Omental fat pad (tissue), 4 donors: ENCODE measurements at places on chromosomes 4 and X. TPM values are rescaled to one million over a fixed set of nuclear protein-coding genes. Genes with fewer than 3 reads are reported as not detected.

- DNase-seq: no peak
These were observed 839 bp downstream of the STK26 start for GRCh38 chrX:132023896-132024386.

- no peak for DNase-seq
These were observed 73.1 kb downstream of the PACRGL start for GRCh38 chr4:20773144-20773997.

- DNase-seq: no peak
These were observed 142.5 kb upstream of the TTC29 start for GRCh38 chr4:147088146-147088545.

The RPS6KA6 gene
- 1.8 TPM for total RNA-seq

DNA sequence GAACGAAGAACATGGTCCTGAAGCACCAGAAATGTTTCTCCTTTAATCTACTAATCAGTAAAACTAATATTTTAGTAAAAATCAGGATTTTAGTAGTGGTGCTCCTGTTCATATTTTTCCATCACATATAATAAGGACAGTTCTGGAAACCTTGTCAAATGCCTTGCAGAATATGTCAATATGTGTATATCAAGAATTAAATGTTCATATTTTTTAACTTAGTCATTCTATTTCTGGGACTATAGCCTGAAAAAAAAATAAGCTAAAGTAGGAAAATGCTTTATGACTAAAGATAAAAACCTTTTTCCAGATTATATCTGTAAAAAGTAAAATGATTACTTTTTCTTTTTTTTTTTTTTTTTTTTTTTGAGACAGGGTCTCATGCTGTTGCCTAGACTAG is 65.1 kb downstream of the MAB21L2 start:
- no peak for DNase-seq

DNA sequence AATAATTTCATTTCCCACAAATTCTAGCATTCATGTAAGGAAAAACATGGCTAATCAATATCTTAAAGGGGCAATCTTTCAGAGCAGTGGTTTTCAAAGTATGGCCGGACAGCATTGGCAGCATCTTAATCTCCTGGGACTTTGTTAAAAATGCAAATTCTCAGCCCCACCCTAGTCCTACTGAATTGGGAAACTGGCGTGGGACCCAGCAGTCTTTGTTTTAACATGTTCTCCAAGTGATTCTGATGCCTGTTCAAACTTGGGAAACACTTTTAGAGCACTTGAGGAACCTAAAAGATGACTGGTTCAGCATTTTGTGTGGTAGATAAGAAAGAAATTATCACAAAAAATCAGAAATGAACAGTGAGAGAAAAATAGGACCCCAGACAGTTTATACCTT is 65.7 kb downstream of the ZFX start:
- DNase-seq: no peak

The PPEF1 gene
- total RNA-seq: not detected

GRCh38 chr4:14877246-14878225 is 124.7 kb upstream of the CPEB2 start:
- DNase-seq: no peak

GRCh38 chrX:12700745-12701144 is 90.5 kb upstream of the PRPS2 start:
- DNase-seq: no peak

DNA sequence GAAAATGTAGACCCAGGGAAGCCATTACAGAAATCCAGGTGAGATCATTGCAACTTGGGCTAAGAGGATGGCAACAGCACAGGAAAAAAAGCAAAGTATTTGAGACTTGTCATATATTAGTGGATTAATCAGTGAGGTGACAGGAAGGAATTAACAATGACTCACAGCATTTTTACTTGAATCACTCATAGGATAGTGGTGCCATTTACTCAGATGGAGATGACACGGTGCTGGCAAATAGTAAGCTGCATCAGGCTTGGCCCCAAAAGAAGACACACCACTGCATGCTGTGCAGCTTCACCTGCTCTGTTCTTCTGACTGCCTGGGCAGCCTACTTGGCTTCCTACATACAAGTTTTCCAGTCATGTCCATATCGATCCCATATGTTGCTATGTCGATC is 144.8 kb downstream of the FRYL start:
- DNase-seq: no peak

The GAGE2A gene
- total RNA-seq: not detected

DNA sequence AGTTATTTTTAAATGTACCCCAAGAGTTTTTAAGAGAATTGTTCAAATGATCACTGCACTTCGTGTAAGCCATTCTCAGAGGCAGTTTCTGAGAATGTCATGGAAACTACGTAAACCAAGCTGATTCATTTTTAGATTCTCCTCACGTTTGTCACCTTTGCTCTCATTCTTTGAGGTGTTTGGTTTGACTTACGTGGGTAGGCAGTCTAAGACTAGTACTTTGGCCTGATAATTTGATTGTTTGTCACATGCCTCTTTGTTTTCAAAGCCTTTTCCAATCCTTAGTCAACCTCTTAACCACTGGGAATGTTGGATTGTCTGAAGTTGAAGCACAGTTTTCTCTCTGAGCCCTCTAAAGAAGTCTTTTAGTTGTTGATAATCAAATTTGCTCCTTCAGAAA is 10.5 kb downstream of the SEPTIN11 start:
- DNase-seq: no peak

DNA sequence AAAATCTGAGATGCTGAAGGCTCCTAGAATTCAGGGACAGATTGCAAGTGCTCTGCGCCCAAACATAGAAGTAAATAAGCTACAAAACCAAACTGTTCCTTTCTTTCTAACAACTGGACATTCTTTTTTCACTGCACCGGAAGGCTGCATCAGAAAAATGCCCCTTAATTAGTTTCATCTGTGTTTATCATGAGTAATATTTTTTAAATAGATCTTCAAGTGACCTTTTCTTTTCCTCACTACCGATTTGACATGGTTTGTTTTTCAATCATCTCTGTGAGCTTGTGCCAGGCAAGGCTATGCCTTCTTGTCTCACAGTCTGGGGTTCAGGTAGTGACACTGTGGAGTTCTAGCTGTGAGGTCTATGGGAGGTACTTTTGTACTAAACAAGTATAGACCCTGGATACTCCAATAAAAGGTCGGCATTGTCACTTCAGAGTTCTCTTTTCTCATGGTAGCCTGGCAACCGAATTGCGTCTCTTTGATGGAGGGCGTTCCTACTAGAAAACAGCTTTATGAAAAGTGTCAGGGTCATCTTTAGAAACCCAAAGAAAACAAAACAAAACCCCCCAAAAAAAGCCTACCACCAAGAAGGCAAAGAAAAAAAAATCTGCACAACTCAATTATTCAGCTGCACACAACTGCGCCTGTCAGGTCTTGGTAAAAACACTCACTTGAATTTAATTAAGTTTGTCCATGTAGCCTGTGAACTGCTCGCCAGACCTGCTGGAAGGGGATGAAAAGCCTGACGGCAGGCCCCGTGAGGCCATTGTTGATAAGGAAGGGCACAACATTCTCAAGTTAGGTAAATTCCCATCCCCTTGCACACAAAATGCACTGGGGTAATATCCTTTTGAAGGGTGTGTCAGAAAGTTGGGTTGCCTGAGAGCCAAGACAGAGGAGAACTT is 22.8 kb upstream of the ADAMTS3 start:
- DNase-seq: no peak

DNA sequence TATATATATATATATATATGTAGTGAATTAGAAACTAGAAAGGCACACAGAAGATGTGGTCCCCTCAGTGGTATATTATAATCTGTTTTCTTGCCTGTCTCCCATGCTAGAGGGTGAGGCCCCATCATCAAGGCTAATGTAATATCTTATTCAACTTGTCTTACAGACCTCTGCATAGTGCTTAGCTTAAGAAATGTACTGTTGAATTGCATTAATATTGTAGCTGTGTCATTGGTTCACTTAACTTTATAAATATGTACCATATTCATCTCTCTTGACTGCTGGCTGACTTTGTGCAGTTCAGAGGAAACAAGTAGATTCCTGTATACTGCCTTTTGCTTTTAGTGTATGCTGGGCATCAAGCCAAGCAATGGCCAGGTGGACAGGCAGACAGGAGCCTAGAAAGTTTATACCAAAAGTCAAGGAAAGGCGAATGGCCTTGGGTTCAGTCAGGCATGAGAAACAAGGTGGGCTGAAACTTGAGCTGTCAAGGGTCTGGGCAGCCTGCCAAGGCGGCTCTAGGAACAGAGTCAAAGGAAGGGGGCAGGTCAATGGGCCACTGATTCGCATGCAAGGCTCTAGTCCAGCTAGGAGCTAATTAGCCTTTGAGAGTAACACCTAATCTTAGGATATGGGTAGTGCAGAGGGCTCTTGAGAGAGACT is 78.8 kb upstream of the LEF1 start:
- no peak for DNase-seq

DNA sequence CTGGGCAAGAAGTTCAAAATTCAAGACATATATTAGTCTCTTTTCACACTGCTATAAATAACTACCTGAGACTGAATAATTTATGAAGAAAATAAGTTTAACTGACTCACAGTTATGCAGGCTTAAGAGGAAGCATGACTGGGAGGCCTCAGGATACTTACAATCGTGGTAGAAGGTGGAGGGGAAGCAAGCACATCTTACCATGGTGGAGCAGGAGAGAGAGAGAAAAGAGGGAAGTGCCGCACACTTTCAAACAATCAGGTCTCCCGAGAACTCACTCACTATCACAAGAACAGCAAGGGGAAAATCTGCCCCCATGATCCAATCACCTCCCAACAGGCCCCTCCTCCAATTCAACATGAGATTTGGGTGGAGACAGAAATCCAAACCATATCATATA is 273.3 kb upstream of the RASGEF1B start:
- DNase-seq: no peak

The ARMCX2 gene
- 9.7 TPM for total RNA-seq

GRCh38 chr4:52196606-52197130 is 145.6 kb downstream of the SPATA18 start:
- DNase-seq: no peak

DNA sequence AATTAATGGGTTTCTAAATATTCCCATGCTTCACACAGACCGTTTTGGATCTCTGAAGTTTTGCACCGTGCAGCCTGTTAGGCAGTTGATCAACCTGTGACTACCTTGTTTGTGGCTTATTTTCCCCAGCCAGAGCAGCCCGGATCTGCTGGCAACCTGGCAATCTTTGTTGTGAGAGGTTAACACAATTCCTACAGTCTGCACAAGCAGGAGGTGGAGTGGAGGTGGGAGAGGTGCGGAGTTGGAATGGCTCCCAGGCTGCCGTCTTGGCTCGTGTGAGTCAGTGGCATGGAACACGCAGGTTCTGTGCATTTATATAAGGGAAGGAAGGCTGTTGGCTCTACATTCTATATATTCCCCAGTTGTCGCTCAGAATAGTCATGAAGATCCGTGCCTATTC is 70.9 kb upstream of the STOX2 start:
- no peak for DNase-seq

- DNase-seq: no peak
These were observed 41.1 kb downstream of the NELFA start for GRCh38 chr4:1967512-1968149.

- no peak for DNase-seq
These were observed 114.4 kb downstream of the FRAS1 start for GRCh38 chr4:78171482-78171881.

DNA sequence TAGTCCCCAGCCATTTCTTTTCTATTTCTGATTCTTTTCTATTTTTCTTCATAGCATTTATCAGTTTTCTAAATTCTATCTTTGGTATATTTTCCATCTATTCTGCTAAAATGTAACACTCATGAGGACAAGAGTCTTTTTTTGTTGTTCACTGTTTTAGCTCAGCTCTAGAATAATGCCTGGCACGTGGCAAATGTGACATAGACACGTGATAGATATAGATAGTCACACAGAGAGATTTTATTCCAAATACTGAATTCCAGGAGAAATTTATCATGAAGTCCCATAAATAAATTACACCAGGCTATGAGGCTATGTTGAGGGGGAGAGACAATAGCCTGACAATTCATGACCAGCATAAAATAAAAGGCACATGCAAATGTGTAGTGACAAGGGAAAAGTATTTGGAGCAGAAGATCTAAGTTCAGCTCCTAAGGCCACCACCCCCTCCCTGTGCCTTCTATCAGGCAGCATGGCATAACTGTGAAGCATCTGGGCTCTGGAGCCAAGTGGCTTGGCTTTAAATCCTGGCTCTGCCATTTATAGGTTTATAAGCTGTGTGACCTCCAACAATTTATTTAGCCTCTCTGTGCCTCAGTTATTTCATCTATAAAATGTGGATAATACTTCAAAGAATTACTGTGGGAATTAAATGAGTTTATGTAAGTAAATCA is 25.7 kb upstream of the PPARGC1A start:
- DNase-seq: no peak

GRCh38 chrX:20593836-20594235 is 327.1 kb upstream of the RPS6KA3 start:
- no peak for DNase-seq

- DNase-seq: no peak
These were observed 92.6 kb downstream of the NXF2 start for GRCh38 chrX:102339312-102340298.

GRCh38 chr4:2361366-2362265 is 56.8 kb downstream of the ZFYVE28 start:
- no peak for DNase-seq
